Neural crest cell (in vitro differentiated cells): ENCODE measurements at places on chromosomes 1 and 21. TPM values are rescaled to one million over a fixed set of nuclear protein-coding genes. Genes with fewer than 3 reads are reported as not detected.

Gene GSTM1
- total RNA-seq = 45.9 and 47.8 TPM in 2 replicates

Gene TNNT2
- not detected in 2 replicates for total RNA-seq

Gene SYT6
- 3.1 and 3.5 TPM in 2 replicates for total RNA-seq

Gene CELA2B
- not detected in 2 replicates for total RNA-seq

Gene BTG2
- 16.1 and 18.1 TPM in 2 replicates for total RNA-seq

- no peaks in the 10 kb centered on the region for H3K27me3 ChIP-seq
- peak overlapping the region; percentile 38 for H3K27ac ChIP-seq
- DNase-seq = no peak
- H3K4me3 ChIP-seq = no peak overlapping the region
- peaks cover 23% of the 10 kb centered on the region for H3K4me1 ChIP-seq
- no peaks in the 10 kb centered on the region for H3K36me3 ChIP-seq
These were observed 9.2 kb downstream of the CAP1 start for GRCh38 chr1:40049725-40050124.

DNA sequence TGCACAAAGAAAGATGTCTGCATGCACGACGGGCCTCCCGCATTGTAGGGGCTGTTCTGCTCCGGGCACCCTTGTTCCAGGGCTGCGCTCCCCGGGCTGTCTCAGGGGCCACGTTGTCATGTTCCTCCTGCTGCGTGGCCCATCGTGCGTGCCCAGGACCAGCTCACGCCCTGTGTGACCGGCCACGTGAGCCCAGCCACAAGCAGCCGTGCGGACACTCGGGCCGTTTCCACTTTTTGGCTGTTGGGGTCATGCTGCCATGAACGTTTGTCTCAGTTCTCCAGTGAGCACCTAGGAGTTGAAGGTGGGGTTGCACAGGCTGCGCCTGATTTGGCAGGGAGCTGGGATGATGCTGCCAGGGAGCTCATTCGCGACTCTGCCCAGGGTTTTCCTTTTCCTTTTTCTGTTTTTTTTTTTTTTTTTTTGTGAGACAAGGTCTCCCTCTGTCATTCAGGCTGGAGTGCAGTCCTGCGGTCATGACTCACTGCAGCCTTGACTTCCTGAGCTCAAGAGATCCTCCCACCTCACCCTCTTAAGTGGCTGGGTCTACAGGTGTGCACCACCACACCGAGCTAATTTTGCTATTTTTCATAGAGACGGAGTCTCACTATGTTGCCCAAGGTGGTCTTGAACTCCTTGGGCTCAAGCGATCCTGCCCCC, 17.4 kb downstream of the PDXK start:
- peaks cover 20% of the 10 kb centered on the region for H3K4me1 ChIP-seq
- no peaks in the 10 kb centered on the region for H3K27me3 ChIP-seq
- H3K4me3 ChIP-seq = no peak overlapping the region
- H3K36me3 ChIP-seq = no peaks in the 10 kb centered on the region
- H3K27ac ChIP-seq = peak overlapping the region; percentile 12
- DNase-seq = no peak

GRCh38 chr1:224637515-224637914, 21.4 kb downstream of the CNIH3 start:
- no peak for DNase-seq
- no peaks in the 10 kb centered on the region for H3K36me3 ChIP-seq
- no peaks in the 10 kb centered on the region for H3K27me3 ChIP-seq
- no peak overlapping the region for H3K4me3 ChIP-seq
- H3K4me1 ChIP-seq = peaks cover 13% of the 10 kb centered on the region

GRCh38 chr1:94721240-94721639, 98.9 kb upstream of the SLC44A3 start:
- H3K27ac ChIP-seq = no peak overlapping the region
- no peaks in the 10 kb centered on the region for H3K4me1 ChIP-seq
- H3K4me3 ChIP-seq = no peak overlapping the region
- no peaks in the 10 kb centered on the region for H3K36me3 ChIP-seq

- H3K36me3 ChIP-seq = no peaks in the 10 kb centered on the region
- peak overlapping the region; percentile 89 for H3K27ac ChIP-seq
- no peaks in the 10 kb centered on the region for H3K27me3 ChIP-seq
- H3K4me1 ChIP-seq = peaks cover 37% of the 10 kb centered on the region
- peak overlapping the region; percentile 92 for H3K4me3 ChIP-seq
These were observed 1.4 kb downstream of the TRAPPC10 start for GRCh38 chr21:44013380-44014088.

DNA sequence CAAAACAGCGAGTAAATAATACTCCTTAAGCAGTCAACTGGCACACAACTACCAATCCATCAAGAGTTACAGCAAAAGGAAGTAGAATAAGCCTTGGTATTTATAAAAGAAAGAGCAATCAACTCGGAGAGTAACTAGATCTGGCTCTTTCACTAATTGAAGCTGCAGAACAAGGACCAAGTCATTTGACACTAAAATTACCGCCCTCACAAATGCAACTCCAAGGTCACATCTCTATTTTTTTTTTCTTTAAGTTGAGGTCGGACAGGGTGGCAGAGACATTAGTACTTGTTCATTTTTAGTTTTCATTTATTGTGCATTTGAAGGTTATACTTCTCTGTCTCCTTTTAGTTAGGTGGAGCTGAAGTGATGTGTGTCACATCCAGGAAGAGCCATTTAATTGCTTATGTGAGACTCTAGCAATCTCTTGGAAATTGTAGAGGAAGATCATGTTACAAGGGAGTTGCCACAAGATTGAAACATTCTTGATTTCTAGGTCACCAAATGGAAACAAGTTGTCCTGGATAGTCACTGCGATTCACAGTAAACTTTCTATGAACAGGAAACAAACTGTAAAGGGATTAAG, 138.1 kb upstream of the ADAMTS5 start:
- H3K27ac ChIP-seq = no peak overlapping the region
- no peaks in the 10 kb centered on the region for H3K36me3 ChIP-seq
- no peak for DNase-seq
- no peaks in the 10 kb centered on the region for H3K4me1 ChIP-seq

DNA sequence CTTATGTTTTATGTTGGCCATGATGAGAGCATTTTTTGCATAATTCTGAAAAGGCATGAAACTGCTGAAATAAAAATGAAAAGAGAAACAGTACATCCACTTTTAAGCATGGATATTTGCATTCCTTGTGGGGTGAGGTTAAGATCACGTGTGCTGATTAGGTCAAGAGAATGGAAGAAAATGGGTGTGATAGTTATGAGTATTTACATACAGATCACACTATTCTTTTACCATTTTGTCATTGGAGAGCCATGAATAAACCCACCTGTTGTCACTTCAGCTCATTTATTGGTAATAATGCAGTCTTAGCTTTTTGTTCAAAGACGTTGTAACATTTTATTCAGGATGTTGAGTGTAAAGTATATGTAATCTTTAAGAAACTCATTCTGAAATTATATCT, 153.2 kb downstream of the NOS1AP start:
- no peaks in the 10 kb centered on the region for H3K27me3 ChIP-seq
- peaks cover 67% of the 10 kb centered on the region for H3K4me1 ChIP-seq
- no peak overlapping the region for H3K27ac ChIP-seq
- H3K36me3 ChIP-seq = no peaks in the 10 kb centered on the region
- no peak overlapping the region for H3K4me3 ChIP-seq

DNA sequence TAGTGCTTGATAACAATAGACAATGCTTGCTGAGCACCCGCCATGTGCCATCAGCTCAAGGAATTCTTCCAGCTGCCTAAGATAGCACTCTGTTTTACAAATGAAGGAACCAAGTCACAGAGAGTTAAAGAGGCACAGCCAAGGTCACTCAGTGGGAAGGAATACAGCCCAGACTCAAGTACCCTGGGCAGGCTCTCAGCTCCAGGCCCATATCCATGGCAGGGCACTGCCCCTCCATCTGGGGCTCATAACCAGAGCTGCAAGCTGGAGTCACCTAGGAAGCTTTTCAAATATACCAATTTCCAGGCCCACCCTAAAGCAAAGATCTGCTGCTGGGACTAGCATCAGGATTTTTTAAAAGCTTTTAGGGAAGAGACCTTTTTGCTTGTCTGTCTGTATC, 1.6 kb downstream of the CLEC20A start:
- no peak for DNase-seq
- H3K36me3 ChIP-seq = no peaks in the 10 kb centered on the region
- H3K27ac ChIP-seq = no peak overlapping the region
- H3K4me3 ChIP-seq = no peak overlapping the region
- H3K4me1 ChIP-seq = peaks cover 3% of the 10 kb centered on the region
- H3K27me3 ChIP-seq = no peaks in the 10 kb centered on the region

GRCh38 chr1:41876576-41877445, 41.9 kb downstream of the HIVEP3 start:
- peak overlapping the region; percentile 61 for H3K27ac ChIP-seq
- no peaks in the 10 kb centered on the region for H3K27me3 ChIP-seq

DNA sequence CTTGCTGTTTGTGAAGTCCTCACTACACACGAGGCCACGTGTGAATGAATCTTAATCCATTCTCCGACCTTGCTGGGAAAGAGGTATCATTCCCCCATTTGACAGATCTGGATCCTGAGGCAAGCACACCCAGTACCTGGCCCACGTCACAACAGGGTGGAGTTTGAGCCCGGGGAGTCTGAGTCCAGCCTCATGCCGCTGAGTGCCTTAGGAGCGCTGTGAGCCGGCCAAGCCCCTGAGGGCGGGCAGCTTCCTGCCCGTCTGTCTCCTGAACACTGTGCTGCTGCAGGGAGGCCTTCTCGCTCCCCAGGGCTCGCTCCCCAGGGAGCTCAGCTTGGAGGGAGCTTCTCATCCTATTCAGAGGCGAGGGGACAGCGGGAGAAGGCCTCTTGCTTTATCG, 29.7 kb downstream of the SLC45A1 start:
- H3K4me3 ChIP-seq = peak overlapping the region; percentile 51
- H3K27me3 ChIP-seq = peaks cover 10% of the 10 kb centered on the region
- peaks cover 11% of the 10 kb centered on the region for H3K36me3 ChIP-seq
- no peak overlapping the region for H3K27ac ChIP-seq
- no peak for DNase-seq

DNA sequence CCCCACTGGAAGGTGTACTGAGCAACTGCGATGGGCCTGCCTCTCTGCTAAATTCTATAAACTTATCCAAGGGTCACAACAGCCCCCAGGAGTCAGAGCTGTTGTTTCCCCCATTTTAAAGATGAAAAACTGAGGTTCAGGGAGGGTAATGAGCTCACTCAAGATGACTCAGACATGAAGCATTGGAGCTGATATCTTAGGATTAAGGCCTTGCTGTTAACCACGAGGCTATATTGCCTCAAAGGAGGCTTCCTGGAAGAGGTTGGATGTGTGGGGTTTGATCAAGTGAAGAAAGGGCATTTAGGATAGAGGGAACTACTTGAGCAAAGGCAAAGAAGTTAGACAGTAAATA, 6.7 kb downstream of the LDLRAP1 start:
- H3K4me3 ChIP-seq = peak overlapping the region; percentile 32
- DNase-seq = no peak
- H3K27ac ChIP-seq = no peak overlapping the region
- H3K4me1 ChIP-seq = peaks cover 36% of the 10 kb centered on the region
- no peaks in the 10 kb centered on the region for H3K36me3 ChIP-seq
- no peaks in the 10 kb centered on the region for H3K27me3 ChIP-seq
